ENCODE measurements at places on chromosomes 11 and 22.
A peak's percentile ranks its signal among the peaks of the same experiment; 100 is the strongest.

DNA sequence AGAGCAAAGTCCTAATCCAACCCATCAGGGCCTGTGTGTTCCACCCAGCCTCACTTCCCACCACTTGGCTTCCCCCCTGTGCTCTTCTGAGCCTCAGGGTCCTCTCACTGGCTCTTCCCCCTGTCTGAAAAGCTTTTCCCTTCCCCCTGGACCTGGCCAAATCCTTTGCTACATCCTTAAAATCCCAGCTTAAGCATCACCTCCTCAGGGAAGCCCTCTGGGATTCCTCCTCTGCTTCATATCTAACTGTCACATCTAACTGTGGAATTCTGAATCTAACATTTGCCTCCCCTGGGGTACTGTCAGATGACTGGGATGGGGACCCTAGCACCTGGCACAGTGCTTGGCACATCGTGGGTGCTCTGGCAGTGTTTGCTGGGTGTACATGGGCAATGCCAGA, 985 bp downstream of the CACNA1I start:
- no peak for DNase-seq

DNA sequence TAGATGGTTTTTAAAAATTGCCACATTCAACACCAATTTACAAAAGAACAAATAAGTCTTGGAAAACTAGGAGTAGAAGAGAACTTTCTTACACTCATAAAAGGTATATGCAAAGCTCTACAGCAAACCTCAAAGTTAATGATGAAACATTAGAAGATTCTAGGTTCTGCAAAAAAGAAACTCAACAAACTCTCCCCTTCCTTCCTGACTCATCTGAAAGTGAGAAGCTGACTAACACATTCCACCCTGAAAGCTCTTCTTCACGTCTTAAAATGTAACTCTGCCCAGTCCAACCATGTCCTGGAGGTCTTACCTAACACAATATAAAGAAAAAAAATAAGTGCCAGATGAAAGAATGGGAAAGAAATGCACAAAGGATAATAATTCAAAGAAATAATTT, 218.9 kb upstream of the ISX start:
- no peak for DNase-seq

DNA sequence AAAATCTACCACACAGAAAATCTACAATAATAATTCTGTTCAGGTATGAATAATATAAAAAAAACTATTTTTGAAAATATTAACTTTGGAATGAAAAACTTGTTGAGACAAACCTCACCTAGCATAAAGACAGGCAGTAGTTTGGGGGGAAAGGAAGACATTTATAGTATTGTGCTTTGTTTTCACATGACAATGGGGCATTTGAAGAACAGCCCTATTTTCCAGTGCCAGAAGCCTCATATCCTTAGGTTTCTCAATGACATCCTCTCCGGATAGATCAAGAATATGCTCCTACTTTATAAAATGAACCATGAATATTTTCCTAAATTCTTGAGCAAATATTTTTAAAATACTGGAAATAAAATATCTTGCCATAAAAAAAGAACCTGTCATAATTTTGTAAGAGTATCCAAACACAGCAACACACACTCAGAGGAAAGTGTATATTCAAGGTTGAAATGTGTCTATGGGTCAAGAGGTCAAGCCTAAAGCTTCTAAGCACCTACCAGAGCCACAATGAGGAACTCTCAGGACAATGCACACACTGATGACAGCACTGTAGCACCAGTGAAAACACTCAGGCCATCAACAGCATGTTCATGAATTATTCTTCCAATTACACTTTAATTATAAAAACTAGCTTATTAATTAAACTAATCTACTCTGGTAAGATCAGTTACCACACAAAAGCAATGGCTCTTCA, 68.7 kb downstream of the MRTFA start:
- DNase-seq, result no peak

- DNase-seq, result no peak
These were observed 14.3 kb downstream of the TP53AIP1 start for GRCh38 chr11:128928400-128928799.

DNA sequence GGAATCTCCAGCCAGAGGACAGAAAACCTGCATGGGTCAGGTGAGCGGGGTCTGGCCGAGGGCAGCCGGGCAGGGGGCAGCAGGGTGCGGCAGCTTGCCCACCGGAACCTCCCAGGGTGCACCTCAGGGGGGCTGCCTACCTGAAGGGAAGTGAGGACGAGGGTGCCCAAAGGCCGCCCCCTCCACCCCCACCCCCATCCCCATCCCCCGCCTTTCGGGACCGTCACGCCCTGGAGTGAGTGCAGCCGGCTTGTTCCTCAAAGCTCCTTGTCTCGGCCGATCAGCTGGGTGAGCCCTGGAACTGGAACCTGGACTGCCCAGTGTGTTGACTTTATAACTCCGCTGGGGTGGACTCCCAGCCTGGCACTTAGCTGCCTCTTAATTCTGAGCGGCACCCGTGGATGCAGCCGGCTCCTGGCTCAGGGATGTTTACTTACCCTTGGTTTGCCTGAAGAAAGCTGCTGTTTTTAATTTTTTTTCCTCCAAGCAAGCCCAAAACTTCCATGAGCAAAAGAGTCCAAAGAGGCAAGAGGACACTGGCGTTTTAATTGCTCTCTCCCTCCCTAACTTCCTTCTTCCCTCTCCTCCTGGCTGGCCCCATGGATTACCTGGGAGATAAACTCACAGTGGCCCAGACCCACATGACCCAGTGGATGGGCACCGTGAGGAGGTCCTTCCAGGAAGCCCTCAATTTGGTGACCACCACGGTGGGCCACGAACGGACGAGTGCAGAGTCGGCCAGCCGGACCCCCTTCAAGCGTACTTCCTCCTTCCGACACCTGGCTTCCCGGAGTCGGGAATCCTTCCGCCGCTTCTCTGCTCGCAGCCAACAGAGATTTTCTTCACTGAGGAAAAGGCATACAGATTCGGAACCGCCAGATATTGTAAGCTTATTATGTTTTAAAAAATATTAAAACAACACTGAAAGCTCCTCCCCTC, 87.8 kb upstream of the CRYBB3 start:
- no peak for DNase-seq

DNA sequence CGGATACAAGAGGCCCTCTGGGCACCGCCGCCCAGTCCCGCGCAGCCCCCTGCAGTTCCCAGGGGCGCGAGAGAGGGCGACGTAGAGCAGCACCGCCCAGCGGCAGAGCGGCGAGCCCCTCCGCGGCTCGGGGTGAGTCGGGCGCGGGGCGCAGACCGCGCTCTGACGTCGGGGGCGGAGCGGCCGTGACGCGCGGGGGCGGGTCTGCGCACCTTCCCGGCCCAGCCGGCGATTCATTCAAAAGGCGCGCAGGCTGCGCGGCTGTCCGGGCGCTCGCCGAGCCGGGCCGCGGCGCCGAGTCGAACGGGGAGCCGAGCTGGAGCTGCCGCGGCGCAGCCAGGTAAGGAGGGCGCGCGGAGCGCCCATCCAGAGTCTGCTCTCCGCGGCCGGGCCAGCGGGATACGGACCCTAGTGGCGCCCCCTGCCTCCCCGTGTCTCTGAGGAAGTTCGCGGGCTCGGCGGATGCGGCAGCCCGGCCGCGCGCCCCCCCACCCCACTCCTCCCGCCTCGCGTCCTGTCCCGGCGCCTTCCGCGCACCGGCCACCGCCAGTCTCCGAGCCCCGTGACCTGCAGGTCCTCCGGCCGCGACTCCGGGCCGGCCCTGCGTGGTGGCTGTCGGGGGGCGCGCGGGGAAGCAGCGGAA, at the start of gene RELT:
TSS of gene RELT (plus strand) at position 240 of the 643 bp plus-strand sequence. CDS start 12,738 bp downstream, outside the sequence.
- peak; percentile 76 for DNase-seq

- no peak for DNase-seq
These were observed 395.3 kb downstream of the JRKL start for GRCh38 chr11:96785073-96785472.

- DNase-seq, result no peak
These were observed 11.6 kb downstream of the TMEM132A start for GRCh38 chr11:60935676-60936442.

DNA sequence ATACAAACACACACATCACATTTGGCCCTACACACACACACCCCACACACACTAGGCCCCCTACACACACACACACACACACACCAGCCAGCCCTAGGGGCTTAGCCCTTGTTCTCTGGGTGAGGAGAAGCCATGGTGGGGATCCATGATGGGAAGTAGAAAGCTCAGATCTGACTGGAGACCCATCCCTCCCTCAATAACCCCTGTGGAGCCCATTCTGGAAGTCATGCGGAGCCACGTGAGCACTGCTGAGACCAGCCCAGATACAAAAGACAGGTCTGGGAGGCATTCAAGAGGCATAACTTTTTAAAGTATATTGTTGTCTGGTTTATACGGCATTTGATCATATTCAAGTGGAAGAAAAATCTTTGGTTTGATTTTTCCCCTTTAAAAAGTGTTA, 448.5 kb downstream of the SOX6 start:
- DNase-seq, result no peak

GRCh38 chr11:122649116-122649515, 6.4 kb upstream of the UBASH3B start:
- DNase-seq, result no peak

GRCh38 chr22:49934160-49934890, 15.9 kb downstream of the CRELD2 start:
- no peak for DNase-seq

DNA sequence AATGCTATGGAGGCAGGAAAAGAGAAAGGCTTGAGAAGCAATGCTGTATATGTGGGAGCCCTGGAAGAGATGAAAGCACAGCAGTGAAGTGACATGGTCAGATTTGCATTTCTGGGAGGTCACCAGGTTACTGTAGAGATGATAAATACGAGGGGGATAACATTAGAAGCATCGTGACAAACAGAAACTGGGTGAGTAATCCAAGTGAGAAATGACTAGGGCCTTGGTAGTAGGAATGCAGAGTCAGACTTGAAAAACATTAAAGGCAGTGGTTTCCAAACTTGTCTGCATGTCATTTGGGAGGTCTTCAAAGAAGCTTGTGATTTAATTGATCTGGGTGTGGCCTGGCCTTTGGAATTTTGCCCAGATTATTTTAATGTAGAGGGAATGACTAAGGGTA, 43.9 kb downstream of the CCDC34 start:
- peak; percentile 75 for DNase-seq

DNA sequence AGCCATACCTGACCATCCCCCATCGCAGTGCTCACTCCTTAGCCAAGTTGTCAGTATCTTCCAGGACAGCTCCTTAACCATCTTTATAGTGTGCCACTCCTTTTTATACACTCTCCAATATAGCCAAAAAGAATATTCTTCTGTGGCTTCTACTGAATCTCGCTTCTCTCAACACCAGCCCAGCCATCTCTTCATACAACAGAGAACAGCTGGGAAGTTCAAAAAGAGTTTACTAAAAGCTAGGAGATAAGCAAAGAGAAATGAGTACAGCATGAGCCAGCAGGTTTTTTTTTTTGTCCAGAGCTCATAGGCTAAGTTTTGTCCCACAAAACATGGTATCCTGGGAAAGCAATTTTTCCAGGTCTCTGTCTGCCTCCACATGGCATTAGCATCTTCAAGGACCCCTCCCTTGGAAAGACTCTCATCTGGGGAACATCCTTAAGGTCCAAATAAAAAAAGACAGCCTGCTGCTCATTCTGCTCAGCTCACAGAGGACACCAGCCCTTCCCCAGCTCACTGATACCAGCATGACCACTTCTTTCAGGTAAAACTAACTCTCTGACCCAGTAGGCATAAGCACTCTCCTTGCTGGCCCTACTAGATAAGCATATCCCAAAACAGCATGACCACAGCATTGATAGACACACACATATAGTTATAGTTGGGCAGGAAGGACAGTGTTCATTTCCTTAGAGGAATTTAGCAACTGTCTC, 48.8 kb upstream of the YWHAH start:
- DNase-seq, result no peak

DNA sequence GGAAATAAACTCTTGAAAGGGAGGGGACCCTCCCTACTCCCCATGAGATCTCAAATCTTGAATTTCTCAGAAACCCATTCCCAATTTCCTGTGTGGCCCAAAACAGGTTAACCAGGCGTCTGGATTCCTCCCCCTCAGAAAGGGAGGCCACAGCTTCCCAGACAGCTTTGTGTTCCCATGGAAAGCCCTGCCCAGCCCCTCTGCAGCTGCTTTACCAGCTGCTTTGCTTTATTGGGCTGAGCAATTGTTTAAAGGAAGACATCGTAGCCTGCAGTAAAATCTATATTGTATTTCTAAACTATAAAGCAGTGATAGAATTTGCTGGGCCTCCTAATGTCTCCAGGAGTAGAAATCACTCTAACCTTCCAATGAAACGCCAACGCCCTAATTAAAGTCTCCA, 97.4 kb downstream of the CHST1 start:
- DNase-seq, result no peak

- no peak for DNase-seq
These were observed 795 bp downstream of the ZBTB3 start for GRCh38 chr11:62752994-62753735.

DNA sequence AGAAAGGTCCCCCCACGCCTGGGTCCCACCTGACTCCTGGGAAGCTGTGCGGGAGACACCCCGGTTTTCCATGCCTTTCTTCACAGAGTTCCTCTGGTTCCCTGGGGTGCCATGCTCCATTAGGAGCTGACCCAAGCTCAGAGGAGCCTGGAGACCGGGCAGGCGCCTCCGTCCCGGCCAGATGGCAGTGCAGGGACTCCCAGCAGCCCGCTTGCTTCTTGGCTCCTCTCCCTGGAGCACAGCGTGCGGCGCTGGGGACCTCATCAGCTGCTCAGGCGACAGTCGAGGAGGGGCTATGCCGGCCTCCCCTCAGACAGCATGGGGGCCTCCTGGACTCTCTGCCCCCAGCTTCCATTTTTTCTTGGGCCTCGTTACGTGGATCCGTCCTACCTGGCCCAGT, 13.1 kb upstream of the TTLL12 start:
- DNase-seq, result no peak

- DNase-seq, result no peak
These were observed 522.9 kb downstream of the NTM start for GRCh38 chr11:131893103-131893890.

DNA sequence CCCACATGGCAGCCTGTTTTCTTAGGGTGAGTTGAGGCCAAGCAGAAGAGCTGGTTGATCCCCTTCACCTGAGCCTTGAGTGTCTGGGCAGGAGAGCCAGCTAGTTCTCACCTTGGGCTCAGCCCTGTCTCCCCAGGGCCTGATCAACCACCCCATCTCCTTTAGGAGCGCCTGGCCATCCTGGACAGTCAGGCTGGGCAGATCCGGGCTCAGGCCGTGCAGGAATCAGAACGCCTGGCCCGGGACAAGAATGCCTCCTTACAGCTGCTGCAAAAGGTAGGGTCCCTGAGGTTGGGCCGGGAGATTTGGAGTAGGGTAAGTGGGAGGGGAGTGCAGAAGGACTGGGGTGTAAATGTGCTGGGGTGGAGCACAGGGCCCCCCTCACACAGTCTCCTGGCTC, 31.3 kb downstream of the PHLDB1 start:
- DNase-seq, result no peak

- DNase-seq, result no peak
These were observed 88.4 kb downstream of the ANO3 start for GRCh38 chr11:26420331-26420730.

- DNase-seq, result no peak
These were observed 1158.5 kb downstream of the JRKL start for GRCh38 chr11:97548280-97548679.

- DNase-seq, result peak; percentile 52
These were observed 20.5 kb upstream of the RBFOX2 start for GRCh38 chr22:36048911-36049677.

DNA sequence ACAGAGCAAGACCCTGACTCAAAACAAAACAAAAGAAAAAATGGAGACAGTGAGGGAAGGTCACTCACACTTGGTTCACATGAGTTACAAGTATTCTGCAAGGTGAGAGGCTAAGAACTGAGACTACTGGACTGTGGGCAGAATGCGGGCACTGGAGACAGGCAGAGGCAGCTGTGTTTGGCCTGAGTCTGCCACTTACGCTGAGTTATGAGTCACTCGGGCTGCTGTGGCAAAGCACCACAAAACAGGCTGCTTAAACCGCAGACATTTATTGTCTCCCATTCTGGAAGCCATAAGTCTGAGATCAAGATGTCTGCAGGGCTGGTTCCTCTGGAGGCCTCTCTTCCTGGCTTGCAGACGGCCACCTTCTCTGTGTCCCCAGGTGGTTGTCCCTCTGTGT, 122.8 kb downstream of the SHANK2 start:
- no peak for DNase-seq

Measured in brain microvascular endothelial cell (primary cell).